ENCODE measurements at places on chromosomes 12 and 14.

GRCh38 chr12:26798023-26798422 is 35.0 kb downstream of the ITPR2 start:
- H3K36me3 ChIP-seq: peaks cover 6% of the 10 kb centered on the region
- no peak overlapping the region for H3K4me3 ChIP-seq
- H3K27me3 ChIP-seq: no peaks in the 10 kb centered on the region
- DNase-seq: no peak

DNA sequence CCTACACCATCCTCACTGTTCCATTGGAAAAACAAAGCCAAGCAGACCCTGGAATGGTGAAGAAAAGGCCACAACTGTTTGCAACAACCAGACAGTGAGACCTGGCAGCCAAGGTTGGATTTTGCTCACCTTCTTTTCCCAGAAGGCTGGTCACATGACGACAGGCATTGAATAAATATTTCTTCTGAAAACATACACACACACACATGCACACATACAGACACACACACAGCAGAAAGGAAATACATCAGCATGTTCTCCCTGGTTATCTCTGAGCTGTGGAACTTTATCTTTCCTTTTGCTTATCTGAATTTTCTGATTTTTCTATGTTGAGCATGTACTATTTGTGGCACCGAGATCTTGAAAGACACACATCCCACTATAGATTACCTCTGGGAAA is 38.0 kb upstream of the CCDC60 start:
- H3K4me1 ChIP-seq: no peaks in the 10 kb centered on the region
- no peak overlapping the region for H3K4me3 ChIP-seq
- no peaks in the 10 kb centered on the region for H3K36me3 ChIP-seq
- no peak for DNase-seq
- H3K27me3 ChIP-seq: no peaks in the 10 kb centered on the region

DNA sequence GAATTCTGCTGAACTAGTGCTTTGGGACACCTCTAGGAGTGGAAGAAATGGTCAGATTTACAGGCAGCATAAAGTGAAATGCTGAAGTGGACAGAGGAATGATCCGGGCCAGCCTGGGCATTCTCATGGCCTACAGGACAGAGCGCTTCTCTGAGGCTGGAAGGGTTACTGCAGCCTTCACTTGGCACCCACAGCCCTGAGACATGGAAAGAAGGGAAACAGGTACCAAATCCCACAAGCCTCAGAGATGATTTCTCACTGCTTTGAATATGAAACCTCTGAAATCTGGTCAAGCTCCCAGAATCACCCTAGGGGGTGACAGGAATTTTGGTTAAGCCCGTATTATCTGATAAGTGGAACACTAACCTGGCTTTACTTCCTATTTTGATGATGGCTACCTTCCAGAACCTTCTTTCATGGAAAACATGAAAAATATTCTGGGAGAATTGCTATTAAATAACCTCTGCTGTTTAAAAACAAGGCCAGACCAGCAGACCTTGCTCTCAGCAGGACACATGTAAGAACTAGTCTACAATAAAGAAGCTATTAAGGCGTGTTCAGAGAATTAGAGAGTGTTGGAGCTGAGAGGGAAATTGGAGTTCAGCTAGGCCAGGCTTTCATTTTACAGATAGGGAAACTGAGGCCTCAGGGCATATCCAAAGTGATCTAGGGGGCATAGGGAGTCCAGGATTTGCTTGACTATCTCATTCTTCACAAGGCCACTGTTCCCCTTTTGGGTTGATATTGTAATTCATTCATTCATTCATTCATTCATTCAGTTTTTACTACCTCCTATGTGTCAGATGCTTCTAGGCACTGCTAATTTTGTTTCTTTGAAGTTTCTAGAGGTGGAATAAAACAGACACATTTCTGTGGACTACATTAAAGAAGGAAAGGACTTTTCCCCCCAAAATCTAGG is 281.5 kb downstream of the ZFP36L1 start:
- H3K4me1 ChIP-seq: peaks cover 37% of the 10 kb centered on the region
- H3K27me3 ChIP-seq: no peaks in the 10 kb centered on the region
- no peaks in the 10 kb centered on the region for H3K36me3 ChIP-seq
- DNase-seq: no peak

DNA sequence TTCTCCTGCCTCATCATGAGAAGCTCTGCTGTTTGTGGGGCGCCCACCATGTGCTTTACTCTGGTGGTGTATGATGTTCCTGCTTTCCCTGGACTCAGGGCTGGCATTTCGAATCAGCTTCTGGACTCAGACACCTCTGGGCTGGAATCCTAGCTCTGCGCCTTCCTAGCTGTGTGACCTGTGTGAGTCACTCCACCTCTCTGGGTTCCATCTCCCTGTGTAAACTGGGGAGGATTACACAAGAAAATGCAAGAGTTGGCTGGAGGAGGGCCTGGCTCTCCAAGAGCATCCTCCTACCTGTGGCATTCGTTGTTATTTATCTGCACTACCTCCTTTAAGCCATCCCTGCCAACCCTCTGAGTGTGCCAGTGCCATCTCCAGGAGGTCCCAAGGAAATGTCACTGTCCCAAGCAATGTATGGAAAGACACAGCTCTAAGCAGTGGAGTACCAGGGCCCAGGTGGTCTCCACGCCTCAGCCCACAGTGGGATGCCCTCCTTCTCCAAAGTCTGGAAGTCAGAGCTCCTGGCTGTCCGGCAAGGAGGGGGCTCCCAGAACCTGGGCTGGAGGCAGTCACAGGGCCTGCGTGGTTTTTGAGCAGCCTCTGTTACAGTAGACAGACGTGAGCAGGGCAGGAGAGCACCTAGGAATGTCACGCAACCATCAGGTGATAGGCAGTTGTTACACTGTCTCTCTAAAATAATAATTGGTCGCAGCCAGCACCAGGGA is 7.3 kb upstream of the TNFAIP2 start:
- H3K36me3 ChIP-seq: no peaks in the 10 kb centered on the region
- H3K27me3 ChIP-seq: peaks cover 3% of the 10 kb centered on the region
- no peak for DNase-seq
- H3K27ac ChIP-seq: no peak overlapping the region
- no peak overlapping the region for H3K4me3 ChIP-seq

DNA sequence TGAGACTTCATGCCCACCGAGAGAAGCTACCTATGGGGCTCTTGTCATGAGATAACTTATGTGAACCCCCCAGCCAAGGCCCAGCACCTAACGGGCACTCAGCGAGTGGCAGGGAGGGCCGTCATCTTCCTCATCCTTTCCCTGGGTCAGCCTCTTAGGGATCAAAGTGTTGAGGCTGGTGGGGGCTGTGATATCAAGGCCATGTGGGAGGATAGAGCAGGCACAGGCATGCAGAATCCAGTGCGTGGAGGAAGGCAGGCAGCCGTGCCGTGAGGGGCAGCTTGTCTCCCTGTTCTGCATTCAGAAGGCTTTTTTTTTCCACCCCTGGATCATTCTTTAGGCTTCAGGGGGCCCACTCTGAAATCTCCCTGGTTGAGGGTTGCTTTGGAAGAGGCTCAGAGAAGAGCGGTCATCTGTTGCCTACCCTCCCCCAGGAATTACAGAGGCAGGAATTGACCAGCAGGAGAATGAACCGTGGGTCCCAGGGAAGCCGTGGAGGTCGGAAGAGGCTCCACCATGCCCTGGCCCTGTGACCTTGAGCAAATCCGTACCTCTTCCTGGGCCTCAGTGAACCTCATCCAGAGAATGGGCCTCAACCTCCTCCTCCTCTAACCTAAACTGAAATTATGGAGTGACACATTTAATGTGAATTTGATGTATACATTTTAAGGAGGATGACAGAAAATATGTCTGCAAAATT is 62.8 kb downstream of the BEGAIN start:
- no peak overlapping the region for H3K4me3 ChIP-seq
- H3K36me3 ChIP-seq: no peaks in the 10 kb centered on the region
- H3K27ac ChIP-seq: no peak overlapping the region
- no peak for DNase-seq

DNA sequence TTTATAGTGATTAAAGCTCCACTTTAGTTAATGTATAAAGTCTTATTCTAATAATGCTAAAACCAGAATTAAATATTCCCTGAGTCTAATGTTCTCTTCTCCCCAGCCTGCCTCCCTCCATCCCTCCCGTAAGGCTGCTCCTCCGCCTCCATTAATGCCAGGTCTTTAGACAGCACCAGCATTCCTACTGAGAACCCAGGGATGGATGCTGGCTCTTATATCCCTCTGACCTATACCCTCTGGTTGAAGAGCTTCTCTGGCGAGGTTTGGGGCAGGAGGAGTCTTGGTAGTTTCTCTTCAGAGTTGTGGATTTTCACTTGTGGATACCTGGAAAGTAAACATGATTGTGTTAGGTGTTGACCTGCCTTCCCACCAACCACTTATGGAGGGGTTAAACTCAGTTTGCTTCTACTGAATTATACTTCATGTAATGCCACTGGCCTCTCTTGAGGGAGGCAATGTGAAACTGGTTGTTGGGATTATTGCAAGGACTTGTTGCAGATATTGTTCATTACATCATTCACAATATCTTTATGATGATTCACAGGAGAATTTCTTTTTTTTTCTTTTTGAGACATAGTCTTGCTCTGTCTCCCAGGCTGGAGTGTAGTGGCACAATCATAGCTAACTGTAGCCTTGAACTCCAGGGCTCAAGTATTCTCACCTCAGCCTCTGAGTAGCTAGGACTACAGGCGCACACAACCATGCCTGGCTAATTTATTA is 11.1 kb upstream of the SMAGP start:
- no peaks in the 10 kb centered on the region for H3K4me1 ChIP-seq
- no peak overlapping the region for H3K4me3 ChIP-seq
- DNase-seq: no peak
- no peak overlapping the region for H3K27ac ChIP-seq

- peaks cover 15% of the 10 kb centered on the region for H3K27me3 ChIP-seq
- no peaks in the 10 kb centered on the region for H3K36me3 ChIP-seq
These were observed 5.2 kb downstream of the KRT84 start for GRCh38 chr12:52380271-52380694.

GRCh38 chr14:52877628-52878027 is 73.2 kb downstream of the FERMT2 start:
- no peak overlapping the region for H3K27ac ChIP-seq
- no peak for DNase-seq
- H3K36me3 ChIP-seq: no peaks in the 10 kb centered on the region
- peaks cover 4% of the 10 kb centered on the region for H3K27me3 ChIP-seq
- H3K4me3 ChIP-seq: no peak overlapping the region

DNA sequence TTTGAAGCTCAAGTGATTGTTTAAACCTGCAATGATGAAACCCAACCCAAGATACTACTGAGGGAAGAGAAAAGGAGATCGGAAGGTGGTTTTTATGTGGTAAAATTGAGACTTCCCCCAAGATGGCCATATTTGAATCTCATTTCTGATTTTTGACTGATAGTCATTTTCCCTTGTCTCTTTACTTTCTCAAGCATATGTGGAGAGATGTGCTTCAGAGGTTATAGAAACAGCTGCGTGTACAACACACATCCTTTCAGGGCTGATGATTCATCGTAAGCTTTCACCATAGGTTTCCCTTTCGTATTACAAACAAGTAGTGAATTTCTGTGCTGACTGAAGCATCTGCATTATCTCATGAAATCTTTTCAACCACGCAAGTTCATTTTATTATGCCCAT is 276.2 kb downstream of the EMP1 start:
- H3K36me3 ChIP-seq: no peaks in the 10 kb centered on the region
- H3K4me3 ChIP-seq: no peak overlapping the region
- no peaks in the 10 kb centered on the region for H3K4me1 ChIP-seq
- H3K27me3 ChIP-seq: peaks cover 3% of the 10 kb centered on the region
- no peak overlapping the region for H3K27ac ChIP-seq

DNA sequence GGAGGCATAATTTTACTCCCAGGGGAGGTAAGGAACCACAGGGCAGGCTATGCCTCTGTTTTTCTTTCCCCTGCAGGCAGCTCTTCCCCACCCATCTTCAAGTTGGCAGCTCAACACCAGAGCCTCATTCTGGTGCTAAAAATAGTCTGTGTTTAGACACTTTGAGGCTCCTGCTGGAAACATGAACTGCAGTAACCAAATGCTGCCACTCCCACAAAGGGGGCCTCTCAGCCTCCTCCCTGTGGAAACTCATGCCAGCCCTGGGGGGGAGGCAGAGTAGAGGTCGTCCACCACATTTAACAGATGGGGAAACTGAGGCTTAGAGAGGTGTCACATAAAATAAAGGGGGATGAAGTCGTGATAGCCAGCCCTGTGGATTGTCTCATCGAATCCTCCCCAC is 61.4 kb downstream of the WSCD2 start:
- no peak overlapping the region for H3K27ac ChIP-seq
- H3K36me3 ChIP-seq: no peaks in the 10 kb centered on the region
- H3K27me3 ChIP-seq: peaks cover 2% of the 10 kb centered on the region
- H3K4me3 ChIP-seq: no peak overlapping the region
- no peaks in the 10 kb centered on the region for H3K4me1 ChIP-seq

DNA sequence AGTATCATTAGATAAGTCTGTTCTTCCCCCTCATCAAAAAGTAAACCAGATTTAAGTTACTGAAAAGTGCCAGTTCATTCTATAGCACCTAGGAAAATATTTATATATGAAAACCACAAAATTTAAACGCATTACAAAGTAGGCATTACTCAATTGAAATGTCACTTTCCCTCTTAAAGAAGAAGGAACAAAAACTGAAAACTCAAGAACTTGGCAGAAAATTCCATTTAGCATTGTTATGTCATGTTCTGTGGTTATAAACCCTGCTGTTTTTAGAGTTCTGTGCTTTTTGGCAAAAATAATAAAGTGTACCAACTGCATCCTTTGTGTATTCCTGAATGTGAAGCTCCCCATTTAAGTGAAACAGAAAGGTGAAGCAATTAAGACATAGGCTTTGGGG is 3.6 kb downstream of the FGD4 start:
- DNase-seq: no peak
- H3K36me3 ChIP-seq: no peaks in the 10 kb centered on the region
- H3K27me3 ChIP-seq: peaks cover 29% of the 10 kb centered on the region

GRCh38 chr12:63963868-63964267 is 119.4 kb downstream of the SRGAP1 start:
- H3K27ac ChIP-seq: no peak overlapping the region
- H3K27me3 ChIP-seq: peaks cover 3% of the 10 kb centered on the region
- H3K4me3 ChIP-seq: no peak overlapping the region
- no peaks in the 10 kb centered on the region for H3K36me3 ChIP-seq
- no peak for DNase-seq

DNA sequence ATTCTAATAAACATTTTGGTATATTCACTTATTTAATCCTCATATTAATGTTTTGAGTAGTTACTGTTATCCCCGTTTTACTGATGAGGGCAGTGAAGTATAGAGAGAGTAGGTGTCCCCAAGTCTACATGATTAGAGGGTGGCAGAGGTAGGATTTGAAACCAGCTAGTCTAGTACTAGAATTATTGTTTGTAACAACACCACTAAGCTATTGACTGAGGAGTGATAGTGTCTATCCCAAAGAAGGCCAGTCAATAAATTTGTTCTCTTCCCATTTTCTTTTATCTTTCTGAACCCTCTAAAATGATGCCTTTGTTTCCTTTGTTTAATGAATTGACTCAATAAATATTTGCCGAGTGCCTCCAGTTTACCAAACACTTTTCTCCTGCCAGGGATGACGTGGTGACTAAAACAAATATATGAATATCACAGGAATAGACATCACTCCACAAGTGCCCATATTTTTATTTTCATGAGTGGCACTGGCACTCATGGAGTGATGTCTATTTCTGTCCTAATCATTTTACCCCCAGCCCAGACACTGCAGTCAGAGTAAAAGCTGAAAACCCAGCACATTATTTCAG is 247.5 kb downstream of the SLC16A7 start:
- no peaks in the 10 kb centered on the region for H3K36me3 ChIP-seq
- H3K4me1 ChIP-seq: no peaks in the 10 kb centered on the region
- H3K4me3 ChIP-seq: no peak overlapping the region
- H3K27ac ChIP-seq: no peak overlapping the region
